ENCODE measurements at places on chromosomes 13 and 19.

DNA sequence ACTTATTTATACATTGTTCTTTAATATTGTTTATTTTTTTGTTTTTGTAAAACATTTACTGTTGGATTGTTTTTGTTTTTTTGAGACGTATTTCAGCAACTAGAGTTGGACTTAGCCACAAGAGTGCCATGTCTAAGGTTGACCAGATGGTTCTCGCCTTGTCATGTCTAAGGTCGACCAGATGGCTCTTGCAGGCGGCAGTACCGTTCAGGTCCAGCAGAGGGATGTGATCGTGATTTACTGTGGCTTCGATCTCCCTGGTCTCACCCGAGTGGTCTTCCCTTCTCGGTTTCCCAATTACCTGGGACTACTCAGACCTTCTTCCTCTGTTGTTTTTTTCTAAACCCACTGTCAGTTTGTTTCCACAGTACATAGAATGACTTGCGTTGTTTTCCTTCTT lies 1438.6 kb downstream of the UQCRFS1 start:
- DNase-seq = no peak

- no peak for DNase-seq
Observed at GRCh38 chr13:29526741-29527140, 68.7 kb downstream of the SLC7A1 start.

DNA sequence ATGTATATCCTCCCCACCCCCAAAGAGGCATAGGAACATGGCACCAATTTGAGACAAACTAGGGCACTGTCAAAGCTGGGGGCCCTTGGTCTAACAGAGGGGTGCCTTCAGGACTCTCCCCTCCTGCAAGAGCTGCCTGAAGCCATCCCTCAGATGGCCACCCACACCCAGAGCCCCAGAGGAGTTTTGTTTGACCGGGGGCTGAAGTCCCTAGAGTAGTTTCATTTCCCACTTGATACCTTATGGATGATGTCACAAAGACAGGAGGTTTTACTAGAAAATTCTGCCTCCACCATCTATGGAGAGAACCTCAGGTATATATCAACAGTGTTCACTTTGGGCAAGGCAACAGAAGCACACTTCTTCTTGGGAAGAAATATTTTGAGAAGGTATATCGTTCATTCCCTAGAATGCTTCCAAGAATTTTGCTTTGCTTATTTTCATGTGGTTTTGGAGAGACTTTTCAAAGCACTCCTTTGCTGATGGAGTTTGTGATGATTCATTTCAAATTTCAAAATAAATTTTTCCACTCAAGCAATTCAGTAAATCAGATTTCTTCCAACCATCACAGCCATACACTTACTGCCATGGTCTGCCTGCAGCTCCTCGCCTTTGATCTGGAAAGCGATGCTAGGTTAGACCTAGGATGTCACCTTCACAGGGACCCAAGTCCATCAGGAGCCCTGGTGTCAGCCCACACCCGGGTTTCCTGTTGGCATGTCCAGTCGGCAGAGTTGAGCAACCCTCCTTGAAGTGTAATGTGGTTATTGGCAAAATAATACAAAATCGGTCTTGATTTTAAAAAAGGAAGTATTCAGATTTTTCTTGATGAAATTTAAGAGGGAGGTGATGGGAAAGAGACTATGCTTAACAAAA lies 207.0 kb downstream of the SHISA2 start:
- DNase-seq = no peak

- DNase-seq = no peak
Observed at GRCh38 chr13:87925006-87925405, 253.8 kb downstream of the SLITRK5 start.

- DNase-seq = no peak
Observed at GRCh38 chr19:12975221-12975741, 5.9 kb downstream of the DAND5 start.

DNA sequence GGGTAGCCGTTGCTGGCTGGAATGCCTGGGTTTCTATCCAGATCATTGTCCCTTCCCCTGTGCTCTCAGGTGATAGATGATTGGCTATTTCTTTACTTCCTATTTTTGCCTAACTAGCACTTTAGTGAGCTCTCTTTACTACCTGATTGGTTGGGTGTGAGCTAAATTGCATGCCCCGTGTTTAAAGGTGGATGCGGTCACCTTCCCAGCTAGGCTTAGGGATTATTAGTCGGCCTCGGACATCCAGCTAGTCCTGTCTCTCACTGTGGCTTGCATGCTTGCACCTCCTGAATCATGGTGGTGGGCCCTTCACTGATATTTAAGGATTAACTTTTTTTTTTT lies 10.1 kb downstream of the TTYH1 start:
- DNase-seq = no peak

DNA sequence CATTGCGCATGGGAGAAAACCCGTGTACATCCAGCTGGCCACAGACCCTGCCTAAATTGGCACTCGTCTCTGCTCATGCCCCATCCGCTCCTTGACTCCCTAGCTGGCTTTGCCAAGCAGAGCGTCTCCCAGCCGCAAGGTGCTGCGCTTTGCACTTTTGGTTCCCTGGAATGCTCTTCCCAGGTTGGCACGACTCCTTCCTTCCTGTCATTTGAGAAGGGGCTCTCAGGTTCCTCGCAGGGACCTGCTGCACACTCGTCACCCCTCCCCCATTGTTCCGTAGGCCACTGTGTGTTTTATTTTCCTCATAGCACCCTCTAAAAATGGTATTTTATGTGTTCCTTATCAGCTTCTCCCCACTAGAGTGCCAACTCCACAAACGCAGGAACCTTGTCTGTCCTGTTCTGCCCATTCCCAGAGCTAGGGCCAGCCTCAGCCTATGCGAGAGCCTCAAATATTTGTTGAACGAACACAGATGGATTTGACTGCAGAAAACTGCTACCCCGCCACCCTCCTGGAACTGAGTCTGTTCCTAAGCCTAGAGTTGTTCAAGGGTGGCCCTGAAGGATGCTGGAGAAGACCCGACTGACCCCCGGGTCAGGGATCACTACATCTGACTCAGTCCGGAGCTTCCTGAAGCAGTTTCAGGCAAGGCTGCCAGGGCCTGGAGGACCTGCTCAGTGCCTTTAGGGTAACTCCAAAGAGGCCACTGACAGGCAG lies 8.4 kb upstream of the CEBPA start:
- DNase-seq = peak; percentile 95

- no peak for DNase-seq
Observed at GRCh38 chr13:29125934-29126424, 305.8 kb downstream of the MTUS2 start.
